Right renal cortex interstitium (tissue), 3 donors: ENCODE measurements at places on chromosomes 7 and 10. TPM values are rescaled to one million over a fixed set of nuclear protein-coding genes. Genes with fewer than 3 reads are reported as not detected.

PPP1R3A gene
- not detected for polyA plus RNA-seq

ANXA11 gene
- 140 TPM for polyA plus RNA-seq

FAM25G gene
- not detected for polyA plus RNA-seq

HYAL4 gene
- polyA plus RNA-seq = not detected

MYPN gene
- 0.04 TPM for polyA plus RNA-seq

ZNF138 gene
- 15.8 TPM for polyA plus RNA-seq

CYP3A7 gene
- 0.46 TPM for polyA plus RNA-seq

SIRT1 gene
- 44.0 TPM for polyA plus RNA-seq

DLG5 gene
- polyA plus RNA-seq = 35.7 TPM

RBM20 gene
- polyA plus RNA-seq = 5.1 TPM

AKR1D1 gene
- polyA plus RNA-seq = 0.10 TPM

CACNA2D1 gene
- 24.8 TPM for polyA plus RNA-seq

NOC3L gene
- 19.5 TPM for polyA plus RNA-seq

EBLN1 gene
- not detected for polyA plus RNA-seq

CLRN3 gene
- 18.4 TPM for polyA plus RNA-seq

NRCAM gene
- 16.7 TPM for polyA plus RNA-seq

ABCB4 gene
- polyA plus RNA-seq = 2.0 TPM

SLC39A12 gene
- not detected for polyA plus RNA-seq

ANKRD61 gene
- 0.79 TPM for polyA plus RNA-seq

MEOX2 gene
- polyA plus RNA-seq = 2.1 TPM

C10orf105 gene
- 0.17 TPM for polyA plus RNA-seq

FOXK1 gene
- polyA plus RNA-seq = 11.9 TPM
